ENCODE measurements at places on chromosomes 7 and 10.
A peak's percentile ranks its signal among the peaks of the same experiment; 100 is the strongest.

DNA sequence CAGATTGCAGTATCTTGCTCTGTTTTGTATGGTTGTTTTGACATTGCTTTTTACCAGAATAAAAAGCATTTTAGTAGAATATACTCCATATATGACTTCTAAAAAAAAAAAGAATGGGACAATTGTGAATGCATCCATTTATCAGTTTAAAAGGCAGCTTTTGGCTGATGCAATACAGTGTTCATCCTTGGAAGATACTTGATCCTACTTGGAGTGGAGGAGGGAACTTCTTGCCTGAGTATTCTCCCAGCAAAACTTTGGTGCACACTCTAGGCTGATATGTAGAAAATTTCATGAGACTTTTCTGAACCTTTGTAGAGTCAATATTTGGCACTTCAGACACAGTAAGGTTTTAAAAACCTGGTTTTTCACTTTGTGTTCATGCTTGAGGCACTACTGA, 40.2 kb downstream of the WDR11 start:
- DNase-seq = no peak

- DNase-seq = no peak
Measured at GRCh38 chr10:5385224-5385623, 19.4 kb downstream of the TUBAL3 start.

GRCh38 chr7:26101361-26102151, 50.4 kb upstream of the NFE2L3 start:
- DNase-seq = no peak

- no peak for DNase-seq
Measured at GRCh38 chr7:106070567-106071254, 41.4 kb downstream of the SYPL1 start.

- no peak for DNase-seq
Measured at GRCh38 chr10:34491678-34492077, 323.4 kb downstream of the PARD3 start.

- no peak for DNase-seq
Measured at GRCh38 chr7:30908681-30909080, 3.0 kb upstream of the AQP1 start.

GRCh38 chr10:26199841-26200240, 16.7 kb upstream of the GAD2 start:
- no peak for DNase-seq

- peak; percentile 100 for DNase-seq
Measured at GRCh38 chr10:79223091-79224048, 123.9 kb upstream of the PPIF start.

All from amniotic epithelial cell (primary cell).